ENCODE measurements at places on chromosomes 5 and 9. TPM values are rescaled to one million over a fixed set of nuclear protein-coding genes. Genes with fewer than 3 reads are reported as not detected.

The SREK1 gene
- total RNA-seq, result 90.2 TPM

The RUSC2 gene
- 32.9 TPM for total RNA-seq

The DAB2IP gene
- total RNA-seq, result 17.4 TPM

The KCTD16 gene
- 12.6 TPM for total RNA-seq

The STC2 gene
- 48.3 TPM for total RNA-seq

The SEC16A gene
- total RNA-seq, result 23.8 TPM

The SLC1A3 gene
- 3.7 TPM for total RNA-seq

The HEXB gene
- total RNA-seq, result 241 TPM

DNA sequence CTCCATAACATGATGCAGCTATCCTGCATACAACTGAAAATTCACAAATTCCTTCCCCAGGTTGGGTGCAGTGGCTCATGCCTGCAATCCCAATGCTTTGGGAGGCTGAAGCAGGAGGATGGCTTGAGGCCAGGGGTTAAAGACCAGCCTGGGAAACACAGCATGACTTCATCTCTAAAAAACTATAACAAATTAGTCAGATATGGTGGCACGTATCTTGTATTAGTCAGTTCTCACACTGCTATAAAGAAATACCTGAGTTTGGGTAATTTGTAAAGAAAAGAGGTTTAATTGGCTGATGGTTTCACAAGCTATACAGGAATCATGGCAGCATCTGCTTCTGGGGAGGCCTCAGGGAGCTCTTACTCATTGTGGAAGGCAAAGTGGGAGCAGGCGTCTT, 56.4 kb upstream of the DAPK1 start:
- DNase-seq, result peak; percentile 24

- DNase-seq, result peak; percentile 92
Observed at GRCh38 chr9:77495834-77496671, 152.1 kb downstream of the GNA14 start.

- DNase-seq, result no peak
Observed at GRCh38 chr9:134150557-134151214, 13.7 kb downstream of the RNU6ATAC start.

DNA sequence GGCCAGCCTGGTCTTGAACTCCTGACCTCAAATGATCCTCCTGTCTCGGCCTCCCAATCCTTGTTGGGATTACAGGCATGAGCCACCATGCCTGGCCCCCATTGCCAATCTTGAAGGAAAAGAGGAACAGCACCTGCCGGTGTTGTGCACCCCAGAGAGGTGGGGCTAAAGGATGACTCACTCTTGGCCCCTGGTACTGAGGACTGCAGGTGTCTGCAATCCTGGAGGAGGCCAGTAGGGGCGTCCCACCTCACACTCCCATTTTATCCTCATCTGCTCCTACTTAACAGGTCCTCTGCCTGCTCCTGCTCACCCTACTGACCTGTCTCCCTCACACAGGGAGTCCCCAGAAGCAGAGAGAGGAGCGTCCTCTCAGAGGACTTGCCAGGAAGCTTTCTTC, 390.4 kb downstream of the ARHGEF28 start:
- no peak for DNase-seq

DNA sequence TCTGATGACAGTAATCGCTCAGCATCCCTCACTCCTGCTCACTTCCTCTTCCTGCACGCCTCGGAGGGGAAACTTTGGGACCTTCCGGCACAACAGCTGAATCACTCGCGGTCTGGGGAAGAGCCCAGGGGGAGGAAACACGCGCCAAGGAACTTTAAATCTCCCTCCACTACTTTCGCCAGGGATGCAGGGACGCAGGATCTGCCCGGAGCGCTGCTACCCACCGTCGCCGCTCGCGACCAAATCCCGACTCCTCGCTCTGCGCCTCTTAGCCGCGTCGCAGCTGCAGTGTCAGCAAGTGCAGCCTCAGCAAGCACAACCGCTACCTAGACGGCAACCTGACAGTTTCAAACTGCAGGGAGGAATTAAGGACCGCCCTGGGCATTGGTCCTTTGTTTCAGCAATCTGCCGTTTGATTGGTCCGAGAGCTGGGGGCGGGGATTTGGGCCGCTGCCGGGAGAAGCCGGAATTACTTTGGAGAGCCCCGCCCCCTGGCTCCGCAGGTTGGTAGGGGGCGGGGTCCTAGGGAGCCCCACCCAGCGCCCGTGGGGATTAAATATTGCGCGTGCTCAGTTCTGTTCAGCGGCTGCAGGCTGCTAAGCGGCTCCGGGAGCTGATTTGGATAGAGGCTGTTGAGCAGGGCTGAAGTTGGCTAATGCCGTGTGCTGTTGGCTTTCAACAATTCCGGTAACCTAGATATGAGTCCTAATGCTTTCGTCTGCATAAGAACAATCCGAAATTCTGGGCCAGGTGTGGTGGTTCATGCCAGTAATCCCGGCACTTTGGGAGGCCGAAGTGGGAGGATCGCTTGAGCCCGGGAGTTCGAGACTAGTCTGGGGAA, at the start of gene POC5:
TSS of gene POC5 (minus strand) at position 356 of the 841 bp plus-strand sequence. CDS start 4,500 bp downstream, outside the sequence.
- peak; percentile 97 for DNase-seq

- no peak for DNase-seq
Observed at GRCh38 chr5:135642488-135642870, 63.7 kb upstream of the CXCL14 start.

GRCh38 chr5:67844924-67845323, 370.6 kb upstream of the PIK3R1 start:
- DNase-seq, result no peak

GRCh38 chr5:148457183-148457620, 73.4 kb downstream of the FBXO38 start:
- no peak for DNase-seq

DNA sequence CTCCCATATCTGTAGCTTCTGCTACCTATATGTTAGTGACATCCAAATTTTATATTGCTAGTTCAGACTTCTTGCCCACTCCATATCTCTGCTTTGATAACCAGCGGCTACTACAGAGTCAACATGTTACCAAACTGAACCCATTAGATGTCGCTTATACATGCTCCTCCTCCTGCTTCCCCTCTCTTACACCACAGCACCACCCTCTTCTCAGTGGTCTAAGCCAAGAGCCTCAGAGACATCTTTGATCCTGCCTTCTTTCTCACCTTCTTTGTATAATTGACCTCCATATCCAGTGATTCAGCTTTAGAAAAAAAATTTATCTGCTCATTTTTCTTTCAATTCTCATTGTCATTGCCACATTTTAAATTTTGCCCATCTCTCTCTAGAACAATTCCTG, 408.2 kb upstream of the TLE4 start:
- DNase-seq, result no peak

GRCh38 chr5:107380654-107381053, 290.1 kb downstream of the EFNA5 start:
- DNase-seq, result no peak

DNA sequence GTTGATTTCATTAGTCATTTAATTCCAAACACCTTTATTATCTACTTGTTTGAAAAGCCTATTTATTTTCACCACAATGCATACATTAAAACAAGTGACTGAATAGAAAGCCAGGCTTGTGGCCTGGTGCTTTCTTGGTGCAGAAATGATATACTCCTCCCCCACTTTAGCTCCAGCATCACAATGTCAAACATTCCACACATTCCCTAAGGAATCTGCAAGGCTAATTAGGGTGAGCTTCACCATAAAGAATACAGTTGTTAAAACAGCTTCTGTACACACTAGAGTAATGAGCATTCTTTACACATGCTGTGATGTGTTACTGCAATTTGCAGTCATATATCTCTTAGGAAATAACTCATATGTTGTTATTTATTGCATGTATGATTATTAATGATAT, 705.7 kb downstream of the CETN3 start:
- no peak for DNase-seq

- peak; percentile 85 for DNase-seq
Observed at GRCh38 chr5:19928562-19929421, 59.2 kb downstream of the CDH18 start.

DNA sequence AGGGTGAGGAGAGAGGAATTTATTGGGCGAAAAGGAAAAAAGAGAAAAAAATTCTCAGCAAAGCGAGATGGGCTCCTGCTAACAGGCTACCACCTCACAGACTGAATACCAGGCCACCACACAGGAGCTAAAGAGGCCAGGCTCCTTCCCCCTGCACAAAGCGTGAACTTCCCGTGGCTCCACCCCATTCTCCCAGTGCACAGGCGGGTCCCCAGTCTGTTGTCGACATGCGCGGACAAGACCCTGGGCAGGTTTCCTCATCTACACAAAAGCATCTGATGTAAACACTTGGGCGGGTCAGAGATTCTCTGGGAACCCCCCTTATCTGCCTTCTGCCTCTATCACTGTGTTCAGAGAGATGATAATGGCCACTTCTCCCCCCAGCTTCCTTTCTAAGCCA, 34.2 kb downstream of the IL31RA start:
- DNase-seq, result no peak

- DNase-seq, result no peak
Observed at GRCh38 chr9:130929571-130930038, 9.4 kb downstream of the FIBCD1 start.

GRCh38 chr5:65037831-65038815, 269.4 kb downstream of the CWC27 start:
- DNase-seq, result no peak

GRCh38 chr9:107422189-107423185, 67.1 kb downstream of the KLF4 start:
- peak; percentile 73 for DNase-seq

- DNase-seq, result no peak
Observed at GRCh38 chr9:129866394-129867135, 31.3 kb downstream of the USP20 start.

DNA sequence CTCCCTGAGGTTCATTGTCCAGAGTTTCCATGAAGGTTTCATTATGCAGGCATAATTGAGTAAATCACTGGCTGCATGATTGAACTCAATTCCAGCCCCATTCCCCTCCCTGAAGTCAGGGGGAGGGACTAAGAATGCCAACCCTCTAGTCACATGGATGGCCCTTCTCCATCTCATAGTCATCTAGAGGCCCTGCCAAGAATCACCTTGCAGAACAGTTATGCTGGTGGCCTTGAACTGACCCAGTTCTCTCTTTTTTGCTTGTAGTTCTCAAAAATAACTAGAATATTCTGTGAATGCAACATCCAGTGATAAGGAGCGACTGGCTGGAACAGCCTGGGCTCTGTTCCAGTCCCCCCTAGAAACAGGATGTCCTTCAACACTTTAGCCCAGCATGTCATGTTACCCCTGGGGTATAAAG, 31.7 kb downstream of the SLC35A4 start:
- peak; percentile 59 for DNase-seq

- DNase-seq, result no peak
Observed at GRCh38 chr5:135869935-135870334, 25.7 kb downstream of the IL9 start.

DNA sequence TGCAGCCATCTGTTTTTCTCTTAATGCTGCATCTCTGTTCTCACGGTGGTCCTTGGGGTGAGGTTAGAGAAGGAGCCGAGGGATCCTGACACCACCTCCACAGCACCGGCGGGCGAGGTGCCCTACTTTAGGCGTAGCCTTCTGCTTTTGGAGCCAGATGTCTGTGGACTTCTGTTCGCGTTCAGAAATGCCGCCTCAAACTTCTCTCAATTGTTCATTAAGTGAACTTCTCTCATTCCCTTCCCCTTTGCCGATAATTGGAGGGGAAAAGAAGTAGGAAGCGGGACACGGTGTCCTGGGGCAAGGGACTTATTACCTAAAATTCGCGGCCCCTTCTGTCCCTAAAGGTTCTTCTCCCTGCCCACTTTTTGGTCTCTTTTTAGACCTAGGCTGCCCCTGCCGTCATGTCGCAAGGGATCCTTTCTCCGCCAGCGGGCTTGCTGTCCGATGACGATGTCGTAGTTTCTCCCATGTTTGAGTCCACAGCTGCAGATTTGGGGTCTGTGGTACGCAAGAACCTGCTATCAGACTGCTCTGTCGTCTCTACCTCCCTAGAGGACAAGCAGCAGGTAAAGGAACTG, 455 bp downstream of the KIF20A start:
- no peak for DNase-seq

GRCh38 chr5:71974622-71975021, 132.7 kb upstream of the MAP1B start:
- no peak for DNase-seq

- DNase-seq, result no peak
Observed at GRCh38 chr9:9846557-9846956, 766.2 kb downstream of the PTPRD start.
